ENCODE measurements at places on chromosomes 3 and 15.
A peak's percentile ranks its signal among the peaks of the same experiment; 100 is the strongest.

- no peak for DNase-seq
Measured at GRCh38 chr3:188855675-188856074, 316.1 kb upstream of the TPRG1 start.

GRCh38 chr3:36447061-36447460 lies 66.8 kb downstream of the STAC start:
- no peak for DNase-seq

- DNase-seq: no peak
Measured at GRCh38 chr3:171965067-171965712, 74.2 kb upstream of the FNDC3B start.

- no peak for DNase-seq
Measured at GRCh38 chr3:176577447-176577846, 619.8 kb downstream of the TBL1XR1 start.

DNA sequence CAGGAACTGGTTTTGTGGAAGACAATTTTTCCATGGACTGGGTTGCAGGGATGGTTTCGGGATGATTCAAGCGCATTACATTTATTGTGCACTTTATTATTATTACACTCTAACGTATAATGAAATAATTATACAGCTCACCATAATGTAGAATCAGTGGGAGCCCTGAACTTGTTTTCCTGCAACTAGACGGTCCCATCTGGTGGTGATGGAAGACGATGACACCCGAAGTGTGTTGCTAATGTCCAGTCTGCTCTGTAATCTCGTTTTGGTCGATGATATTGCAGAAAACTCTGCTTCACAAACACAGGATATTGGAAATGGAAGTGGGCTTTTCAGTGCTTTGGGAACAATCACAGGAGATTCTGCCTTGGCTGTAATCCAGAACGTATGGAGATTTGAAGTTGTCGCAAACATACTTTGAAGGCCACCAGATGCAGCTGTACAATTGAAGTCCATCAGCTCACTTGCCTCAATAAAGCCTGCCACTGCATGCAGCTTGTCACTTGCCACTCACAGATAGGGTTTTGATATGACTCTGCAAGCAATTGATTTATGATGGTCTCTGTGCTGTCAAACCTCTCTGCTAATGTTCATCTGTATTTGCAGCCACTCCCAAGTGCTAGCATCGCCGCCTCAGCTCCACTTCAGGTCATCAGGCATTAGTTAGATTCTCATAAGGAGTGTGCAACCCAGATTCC lies 141.7 kb downstream of the TJP1 start:
- no peak for DNase-seq

GRCh38 chr15:69659454-69660050 lies 206.9 kb downstream of the RPLP1 start:
- no peak for DNase-seq

GRCh38 chr3:136250903-136251460 lies 842 bp downstream of the PCCB start:
- no peak for DNase-seq

DNA sequence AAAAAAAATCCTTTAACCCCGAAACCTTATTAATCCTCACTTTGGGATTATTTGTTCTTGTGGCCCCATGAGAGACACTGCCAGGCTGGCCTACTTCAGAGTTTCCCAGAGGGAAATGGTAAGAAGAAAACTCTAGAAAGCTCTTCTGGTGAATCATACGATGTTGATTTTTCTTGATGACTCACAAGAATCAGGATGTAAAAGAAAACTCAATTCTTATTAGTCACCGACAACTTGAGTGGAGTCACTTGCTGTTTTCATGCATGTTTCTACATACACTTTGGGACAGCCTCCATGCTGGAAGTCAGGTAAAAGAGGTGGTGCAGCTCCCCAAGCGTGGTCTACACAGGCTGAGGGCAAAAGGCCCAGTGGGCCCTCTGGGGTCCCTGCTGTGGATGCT lies 42.8 kb downstream of the MYO5C start:
- peak; percentile 94 for DNase-seq

DNA sequence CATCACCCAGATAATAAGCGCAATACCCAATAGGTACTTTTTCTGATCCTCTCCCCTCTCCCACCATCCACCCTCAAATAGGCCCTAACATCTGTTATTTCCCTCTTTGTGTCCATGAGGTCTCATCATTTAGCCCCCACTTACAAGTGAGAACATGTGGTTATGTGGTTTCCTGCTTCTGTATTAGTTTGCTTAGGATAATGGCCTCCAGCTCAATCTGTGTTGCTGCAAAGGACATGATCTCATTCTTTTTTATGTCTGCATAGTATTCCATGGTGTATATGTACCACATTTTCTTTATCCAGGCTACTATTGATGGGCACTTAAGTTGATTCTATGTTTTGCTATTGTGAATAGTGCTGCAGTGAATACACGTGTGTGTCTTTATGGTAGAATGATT lies 165.4 kb downstream of the MBNL1 start:
- no peak for DNase-seq

GRCh38 chr3:5739299-5739935 lies 551.9 kb downstream of the EDEM1 start:
- no peak for DNase-seq

GRCh38 chr15:75597667-75598341 lies 18.7 kb upstream of the PTPN9 start:
- no peak for DNase-seq

DNA sequence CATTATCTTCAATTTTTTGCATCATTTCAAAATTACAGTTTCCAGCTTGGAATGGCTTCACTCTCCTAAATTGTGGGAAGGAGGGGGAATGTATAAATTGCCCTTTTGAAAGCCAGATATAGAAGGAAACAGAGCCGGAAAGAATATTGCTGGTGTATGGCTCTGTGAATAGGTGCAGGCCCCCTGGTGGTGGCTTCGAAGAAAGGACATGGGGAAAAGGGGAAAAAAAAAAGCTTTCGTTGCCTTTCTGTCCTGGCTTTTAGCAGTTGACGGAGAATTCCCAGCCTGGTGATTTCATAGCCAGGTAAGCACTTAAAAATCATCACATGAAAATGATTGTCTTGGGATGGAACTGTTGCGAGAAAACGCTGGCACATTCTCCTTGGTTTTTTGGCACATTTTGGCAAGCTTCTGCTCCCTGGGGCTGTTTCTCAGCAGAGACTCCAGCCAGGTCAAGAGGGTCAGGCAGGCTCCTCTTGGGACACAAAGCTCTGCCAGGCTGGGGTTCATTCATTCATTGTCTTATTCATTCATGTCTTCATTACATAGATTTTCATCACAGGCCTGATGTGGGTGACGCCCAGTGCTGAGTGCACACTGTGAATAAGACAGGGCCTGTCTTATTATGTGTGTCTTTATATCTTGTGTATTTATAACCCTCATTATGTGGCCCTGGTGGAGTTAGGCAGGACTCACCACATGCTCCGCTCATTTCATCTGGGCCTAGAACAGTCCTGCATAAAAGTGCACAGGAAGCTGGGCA lies 300.0 kb upstream of the TPM1 start:
- peak; percentile 59 for DNase-seq

DNA sequence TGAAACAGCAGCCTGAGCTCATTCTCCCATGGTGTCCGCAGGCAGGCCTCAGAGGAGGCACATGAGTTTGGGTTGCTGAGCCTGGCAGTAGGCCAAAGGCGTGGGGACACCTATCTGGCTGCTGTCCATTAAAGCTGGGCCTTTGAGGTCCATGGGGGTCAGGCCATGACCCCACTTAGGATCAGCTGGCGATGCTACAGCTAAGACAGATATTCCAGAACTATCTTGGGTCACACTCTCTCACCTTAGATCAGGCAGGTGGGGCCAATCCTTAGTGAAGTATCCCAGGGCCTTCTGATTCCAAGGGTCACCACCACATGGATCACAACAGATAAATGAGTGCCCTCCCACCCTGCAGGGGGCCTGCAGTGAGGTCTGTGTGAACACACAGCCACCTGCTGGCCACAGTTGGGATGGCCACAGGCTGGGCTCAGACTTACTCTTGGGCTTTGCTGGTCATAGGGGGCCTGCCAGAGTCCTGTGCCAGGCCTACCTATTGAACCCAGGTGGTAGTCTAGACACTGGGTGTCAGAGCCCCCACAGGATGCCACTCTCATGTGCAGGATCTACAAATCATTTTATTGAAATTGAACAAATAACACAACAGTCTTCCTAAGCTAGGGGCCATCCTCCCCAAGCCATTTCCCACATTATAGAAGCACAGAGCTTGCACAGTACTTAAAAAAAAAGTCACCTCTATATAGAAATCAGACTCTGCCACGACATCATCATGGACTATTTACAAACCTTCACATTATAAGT lies 2.0 kb upstream of the HYAL2 start:
- DNase-seq: no peak

- DNase-seq: no peak
Measured at GRCh38 chr3:194971009-194971408, 285.3 kb downstream of the FAM43A start.

GRCh38 chr3:18900994-18901393 lies 247.3 kb upstream of the KCNH8 start:
- no peak for DNase-seq

- no peak for DNase-seq
Measured at GRCh38 chr3:53489787-53490458, 4.5 kb upstream of the CACNA1D start.

GRCh38 chr15:74902295-74903075 lies 4.2 kb downstream of the FAM219B start:
- no peak for DNase-seq

- DNase-seq: no peak
Measured at GRCh38 chr15:69444686-69445085, 7.9 kb upstream of the RPLP1 start.

GRCh38 chr3:194584866-194585265 lies 48.4 kb downstream of the TMEM44 start:
- no peak for DNase-seq

- no peak for DNase-seq
Measured at GRCh38 chr3:118802325-118803095, 232.1 kb downstream of the IGSF11 start.

- no peak for DNase-seq
Measured at GRCh38 chr3:98763076-98763475, at the start of gene ST3GAL6. Gene ST3GAL6, plus strand, starts transcription at chr3:98763340. Its CDS starts 5,101 bp downstream, at chr3:98768441.

DNA sequence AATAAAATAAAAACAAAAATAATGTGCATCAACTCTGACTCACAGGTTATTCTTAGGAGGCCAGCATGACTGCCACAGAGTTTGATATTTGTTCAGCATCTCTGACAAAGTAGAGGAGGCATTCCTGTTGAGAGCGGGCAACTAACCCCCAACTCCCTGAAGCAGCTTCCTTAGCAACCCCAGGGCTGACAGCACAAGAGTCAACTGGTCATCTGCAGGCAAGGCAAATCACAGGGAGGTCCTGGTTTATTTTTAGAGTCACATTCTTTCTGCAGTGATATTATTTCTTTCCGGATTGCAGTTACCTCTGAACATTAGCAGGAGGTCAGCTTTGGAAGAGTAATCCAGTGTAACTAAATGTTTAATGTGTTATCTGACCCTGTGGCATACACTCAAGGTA lies 273.0 kb downstream of the PLCL2 start:
- DNase-seq: peak; percentile 25

GRCh38 chr3:185549122-185549521 lies 3.3 kb downstream of the LIPH start:
- no peak for DNase-seq

- DNase-seq: no peak
Measured at GRCh38 chr15:92519709-92520108, 126.0 kb downstream of the ST8SIA2 start.

GRCh38 chr3:14663396-14664135 lies 11.4 kb upstream of the C3orf20 start:
- DNase-seq: no peak

DNA sequence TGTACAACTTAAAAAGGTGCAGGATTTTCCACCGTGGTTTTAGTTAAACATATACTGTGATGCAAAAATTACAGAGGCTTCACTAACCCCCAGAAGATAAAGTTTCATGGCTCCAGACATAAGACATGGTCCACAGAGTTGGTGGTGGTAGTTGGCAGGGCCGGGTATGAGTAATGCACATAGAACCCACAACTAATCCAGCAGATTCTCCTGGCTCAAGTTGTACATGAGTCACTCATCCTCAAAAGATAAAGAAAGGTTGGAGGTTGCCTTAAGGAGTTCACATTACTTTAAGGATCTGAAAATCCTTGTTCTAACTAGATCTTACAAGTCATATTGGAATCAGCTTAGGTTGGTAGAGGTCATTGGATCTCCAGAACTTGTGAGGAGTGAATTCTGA lies 98.3 kb upstream of the ZBTB20 start:
- no peak for DNase-seq

GRCh38 chr3:191869738-191870415 lies 408.9 kb downstream of the PYDC2 start:
- DNase-seq: no peak

DNA sequence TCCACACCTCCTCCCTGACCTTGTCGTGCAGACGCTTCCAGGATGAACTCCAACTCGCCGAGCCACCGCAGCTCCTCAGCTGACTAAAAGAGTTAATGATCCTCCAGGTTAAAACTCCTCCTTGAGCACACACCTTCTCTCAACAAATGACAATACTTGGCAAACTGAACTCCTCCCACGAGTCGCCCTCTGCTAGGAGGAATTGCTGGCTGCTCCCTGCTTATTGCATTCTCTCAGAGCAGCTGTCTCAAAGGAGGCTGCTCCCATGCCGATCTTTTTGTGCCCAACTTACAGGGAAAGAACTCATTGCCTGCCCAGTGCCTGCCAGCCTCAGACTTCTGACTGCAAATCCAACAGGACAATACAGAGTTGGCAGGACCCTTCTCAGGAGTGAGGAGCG lies at the start of gene ATP13A4:
TSS of gene ATP13A4 (minus strand) at position 85 of the 400 bp plus-strand sequence. CDS start 96 bp downstream, outside the sequence.
- DNase-seq: no peak

GRCh38 chr3:40504636-40505430 lies 1.0 kb upstream of the ZNF620 start:
- DNase-seq: peak; percentile 76

- no peak for DNase-seq
Measured at GRCh38 chr3:46716461-46717441, 918 bp downstream of the PRSS50 start.

- DNase-seq: no peak
Measured at GRCh38 chr3:151992326-151993041, 119.0 kb downstream of the SUCNR1 start.

Measured in Panc1 (cell line).